Pons (tissue), 1 donor: ENCODE measurements at places on chromosomes 13 and 19.

DNA sequence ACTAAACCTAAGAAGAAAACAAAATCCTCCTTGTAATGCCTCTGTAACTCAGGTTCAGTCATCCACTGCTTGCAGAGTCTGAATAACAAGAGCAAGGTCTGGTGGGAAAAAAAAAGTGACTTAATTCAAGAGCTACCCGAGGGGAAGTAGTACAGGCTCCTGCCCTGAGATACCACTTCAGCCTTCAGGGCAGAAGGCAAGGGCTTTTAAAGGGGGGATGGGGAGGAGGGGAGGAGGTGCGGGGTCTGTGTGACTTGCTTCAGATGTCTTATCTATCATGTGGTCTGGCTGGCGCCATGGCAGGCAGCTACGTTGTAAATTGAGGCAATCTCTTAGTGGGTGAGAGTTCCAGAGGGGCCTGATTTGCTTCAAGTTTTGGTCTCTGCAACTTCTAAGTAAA, 66.7 kb downstream of the LRRC63 start:
- DNase-seq = no peak

GRCh38 chr19:30521937-30522336, 149.8 kb downstream of the ZNF536 start:
- no peak for DNase-seq

DNA sequence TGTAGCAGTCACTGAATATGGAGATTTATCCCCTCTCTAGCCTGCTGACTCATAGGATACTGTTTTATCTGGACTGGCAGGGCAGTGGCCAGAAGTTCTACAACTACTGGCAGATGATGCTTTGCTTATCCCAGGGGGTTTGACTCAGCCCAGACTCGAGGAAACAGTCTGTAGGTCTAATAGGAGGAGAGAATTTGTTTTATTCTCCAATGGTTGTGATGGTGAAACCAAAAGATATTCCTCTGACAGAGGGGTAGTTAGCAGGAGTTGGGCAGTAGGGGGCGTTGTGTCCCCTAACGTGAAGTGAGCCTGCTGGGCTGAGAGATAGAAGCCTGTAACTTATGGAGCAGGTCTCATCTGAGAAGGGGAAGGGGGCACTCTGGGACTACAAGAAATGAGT, 74.9 kb downstream of the WTIP start:
- peak; percentile 8 for DNase-seq

DNA sequence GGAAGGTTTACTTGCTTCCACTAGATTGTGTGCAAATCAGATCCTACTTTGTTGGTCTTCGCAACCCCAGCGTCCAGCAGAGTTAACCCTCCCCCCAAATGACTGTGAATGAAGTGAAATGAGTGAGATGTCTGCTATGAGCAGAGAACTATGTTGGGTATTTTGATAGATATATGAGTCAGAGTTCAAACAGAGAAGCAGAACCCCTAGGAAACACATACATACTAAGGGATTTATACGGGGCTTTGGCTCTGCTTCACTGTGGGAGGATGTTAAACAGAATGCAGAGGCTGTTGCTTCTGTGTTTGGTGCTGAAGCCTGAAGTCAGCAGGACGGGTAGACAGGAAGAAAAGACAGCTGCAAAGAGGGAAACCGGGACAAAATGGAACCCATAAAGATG, 197.0 kb downstream of the MZT1 start:
- DNase-seq = no peak

DNA sequence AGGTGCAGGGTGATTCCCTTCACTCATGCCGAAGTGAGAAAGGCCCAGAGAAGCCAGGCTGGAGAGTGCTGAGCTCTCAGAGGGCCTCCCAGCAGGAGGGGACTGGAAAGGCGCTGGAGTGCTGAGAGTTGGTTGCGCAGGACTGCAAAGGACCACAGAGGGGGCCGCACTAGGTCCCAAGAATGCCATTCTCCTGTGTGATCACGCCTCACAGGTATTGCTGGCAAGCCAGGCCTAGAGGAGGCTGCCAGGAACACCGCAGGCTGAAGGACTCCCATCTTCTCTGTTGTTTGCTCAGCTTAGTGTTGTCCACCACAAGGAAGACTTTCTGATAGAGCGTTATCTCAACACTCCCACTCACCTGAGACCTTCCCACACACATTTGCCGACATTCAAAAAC, 165.0 kb downstream of the FGF14 start:
- no peak for DNase-seq

- no peak for DNase-seq
These were observed 290.8 kb upstream of the PCDH9 start for GRCh38 chr13:67520886-67521285.

DNA sequence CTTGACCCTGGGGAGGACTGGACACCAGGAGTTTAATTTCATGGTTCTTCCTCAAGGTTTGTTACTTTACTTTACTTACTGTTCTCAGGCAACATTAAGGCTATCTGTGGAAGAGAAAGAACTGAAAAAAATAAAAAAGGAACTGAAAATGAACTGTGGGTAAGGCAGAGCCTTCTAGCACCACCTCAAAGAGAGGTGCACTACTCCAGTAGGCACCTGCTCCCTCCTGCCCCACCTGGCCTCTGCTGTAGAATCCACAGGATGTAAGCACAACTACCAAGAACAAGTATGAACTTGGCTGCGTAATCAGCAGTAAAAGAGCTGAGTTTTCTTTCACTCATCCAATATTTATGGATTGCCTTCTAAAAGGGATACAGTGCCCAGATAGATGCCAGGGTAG, 12.2 kb downstream of the ZNF112 start:
- no peak for DNase-seq
